CD4-positive, alpha-beta T cell (primary cell): ENCODE measurements at places on chromosomes 11 and 22. TPM values are rescaled to one million over a fixed set of nuclear protein-coding genes. Genes with fewer than 3 reads are reported as not detected.

DGCR6 gene
- 15.3 TPM for total RNA-seq

BIK gene
- total RNA-seq = 1.6 TPM

PUS3 gene
- total RNA-seq = 7.3 TPM

PGA5 gene
- not detected for total RNA-seq

OR2AT4 gene
- total RNA-seq = not detected
